Stimulated activated CD4-positive, alpha-beta T cell treated with anti-CD3 and anti-CD28 coated beads, Interleukin-2, amount 100 ng/mL, for 24 hours (primary cell): ENCODE measurements at places on chromosomes 7 and 10.
A peak's percentile ranks its signal among the peaks of the same experiment; 100 is the strongest.

DNA sequence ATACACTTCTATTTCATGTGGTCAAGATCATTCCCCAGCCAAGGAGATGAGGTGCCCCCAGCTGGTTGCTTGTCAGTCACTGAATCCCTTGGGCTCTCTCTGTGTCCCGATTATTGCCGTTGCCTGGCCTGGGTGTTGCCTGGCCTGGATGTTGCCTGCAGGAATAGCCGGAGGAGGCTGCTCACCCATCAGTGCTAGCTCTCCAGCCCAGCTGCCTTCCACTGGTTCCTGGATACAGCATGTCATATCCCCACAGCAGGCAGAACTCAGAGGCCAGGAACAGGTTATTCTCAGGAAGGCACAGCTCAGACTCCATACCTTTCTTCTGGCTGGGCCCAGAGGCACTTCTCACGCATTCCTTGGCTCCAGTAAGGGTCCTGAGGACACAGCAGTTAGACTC lies 542.1 kb upstream of the MGMT start:
- DNase-seq: no peak

GRCh38 chr10:80596391-80597257 lies 58.9 kb downstream of the SH2D4B start:
- DNase-seq: peak; percentile 40

DNA sequence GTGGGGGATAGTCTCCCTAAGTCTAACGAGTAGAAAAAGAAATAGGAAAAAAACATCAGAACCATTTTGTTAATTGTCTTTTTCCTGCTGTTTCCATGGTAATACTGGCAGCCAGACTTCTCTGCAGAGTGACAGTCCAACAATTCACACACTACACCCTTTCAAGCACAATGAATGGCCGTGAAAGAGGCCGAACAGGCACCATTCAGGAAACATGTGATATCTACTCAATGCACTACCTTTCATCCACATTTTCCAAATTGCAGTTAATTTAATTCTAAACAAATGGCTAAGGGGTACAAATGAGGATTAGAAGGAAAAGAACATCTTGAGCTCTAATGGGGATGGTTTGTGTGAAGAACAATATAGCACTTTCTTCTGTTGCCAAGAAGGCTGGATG lies 358.5 kb upstream of the ANKRD30A start:
- DNase-seq: no peak

- no peak for DNase-seq
Observed at GRCh38 chr10:116170815-116171250, 102.2 kb downstream of the GFRA1 start.

DNA sequence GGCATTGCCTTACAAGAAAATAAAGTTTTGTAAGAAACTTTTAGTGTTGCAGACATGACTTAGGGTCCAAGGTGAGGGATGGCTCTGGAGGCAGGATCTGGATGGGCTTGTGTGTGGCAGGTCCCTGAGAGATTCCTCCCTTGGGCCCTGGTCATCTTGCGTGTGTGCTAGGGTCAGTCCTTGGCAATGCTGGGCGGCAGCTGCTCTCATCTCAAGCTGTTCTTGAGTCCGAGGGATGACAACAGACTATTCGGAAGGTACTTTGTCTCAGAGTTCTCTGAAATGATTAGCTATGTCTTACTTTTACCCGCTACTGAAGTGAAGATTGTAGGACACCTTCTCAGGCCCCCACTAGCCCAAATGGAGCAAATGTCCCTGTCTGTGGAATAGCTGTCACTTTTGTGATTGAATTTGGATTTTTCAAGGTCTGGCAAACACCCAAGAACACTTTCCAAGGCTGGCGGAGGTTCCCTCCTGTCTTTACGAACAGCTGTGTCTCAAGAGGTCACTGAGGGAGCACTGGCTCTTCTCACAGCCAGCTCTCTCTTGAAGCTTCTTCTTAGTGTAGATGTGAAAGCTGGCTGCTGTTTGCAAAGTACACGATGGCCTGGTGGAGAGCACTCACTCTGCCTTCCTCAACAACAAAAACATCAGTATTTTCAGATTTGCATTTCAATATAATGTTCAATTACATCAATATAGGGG lies 253.6 kb downstream of the STK31 start:
- DNase-seq: no peak

- DNase-seq: no peak
Observed at GRCh38 chr10:59991661-59992060, 85.3 kb upstream of the CCDC6 start.

DNA sequence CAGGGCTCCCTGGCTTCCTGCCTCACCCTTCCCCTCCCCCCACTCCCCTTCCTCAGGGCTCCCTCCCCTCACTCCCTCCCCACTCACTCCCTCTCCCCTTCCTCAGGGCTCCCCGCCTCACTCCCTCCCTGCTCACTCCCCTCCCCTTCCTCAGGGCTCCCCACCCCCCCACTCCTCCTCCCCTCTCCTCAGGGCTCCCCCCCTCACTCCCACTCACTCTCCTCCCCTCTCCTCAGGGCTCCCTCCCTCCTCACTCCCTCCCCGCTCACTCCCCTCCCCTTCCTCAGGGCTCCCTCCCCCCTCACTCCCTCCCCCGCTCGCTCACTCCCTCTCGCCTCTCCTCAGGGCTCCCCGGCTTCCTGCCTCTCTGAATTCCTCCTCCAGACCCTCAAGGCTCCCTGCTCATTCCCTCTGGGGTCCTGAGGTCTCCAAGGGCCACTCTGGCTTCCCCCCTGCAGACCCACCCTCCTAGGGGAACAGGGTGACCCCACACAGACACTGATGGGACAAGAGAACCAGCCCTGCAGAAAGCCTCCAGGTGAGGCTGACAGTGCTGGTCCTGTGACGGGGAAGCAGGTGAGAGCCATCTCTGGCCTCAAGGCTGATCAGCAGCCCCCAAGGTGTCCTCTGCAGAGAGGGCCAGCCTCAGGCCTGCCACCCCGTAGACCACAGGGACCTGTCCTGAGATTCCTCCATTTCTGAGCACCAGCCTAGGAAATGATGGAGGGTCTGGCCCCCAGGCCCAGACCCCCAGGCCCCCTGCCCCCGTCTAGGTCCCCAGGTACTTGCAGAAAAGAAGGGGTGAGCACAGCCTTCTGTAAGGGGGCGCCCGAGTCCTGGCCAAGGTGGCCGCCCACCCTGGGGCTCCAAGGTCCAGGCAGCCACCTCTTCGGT lies 47.2 kb downstream of the PWWP2B start:
- no peak for DNase-seq

GRCh38 chr10:30963992-30964930 lies 67.4 kb downstream of the ZNF438 start:
- DNase-seq: no peak

- DNase-seq: no peak
Observed at GRCh38 chr7:2371329-2371728, 16.7 kb downstream of the EIF3B start.
